Epithelial cell of proximal tubule (primary cell): ENCODE measurements at places on chromosomes 12 and 14. TPM values are rescaled to one million over a fixed set of nuclear protein-coding genes. Genes with fewer than 3 reads are reported as not detected.

DNA sequence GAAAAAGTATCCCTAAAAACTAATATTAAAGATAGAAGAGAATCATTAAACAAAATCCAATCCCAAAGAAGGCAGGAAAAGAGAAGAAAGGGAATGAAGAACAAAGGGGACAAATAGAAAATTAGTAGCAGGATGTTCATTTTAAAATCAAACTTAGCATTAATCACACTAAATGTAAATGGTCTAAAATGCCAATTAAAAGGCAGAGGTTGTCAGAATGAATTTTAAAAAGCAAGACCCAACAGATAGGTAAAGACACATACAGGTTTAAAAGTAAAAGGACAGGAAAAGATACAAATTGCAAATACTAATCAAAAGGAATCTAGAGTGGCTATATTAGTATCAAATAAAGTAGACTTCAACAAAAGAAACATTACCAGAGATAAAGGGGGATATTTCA lies 12.5 kb downstream of the DDHD1 start:
- DNase-seq = no peak

GRCh38 chr14:53384073-53384472 lies 230.9 kb upstream of the DDHD1 start:
- DNase-seq = no peak

- no peak for DNase-seq
These were observed 31.8 kb upstream of the RAD51AP1 start for GRCh38 chr12:4506870-4507269.

DNA sequence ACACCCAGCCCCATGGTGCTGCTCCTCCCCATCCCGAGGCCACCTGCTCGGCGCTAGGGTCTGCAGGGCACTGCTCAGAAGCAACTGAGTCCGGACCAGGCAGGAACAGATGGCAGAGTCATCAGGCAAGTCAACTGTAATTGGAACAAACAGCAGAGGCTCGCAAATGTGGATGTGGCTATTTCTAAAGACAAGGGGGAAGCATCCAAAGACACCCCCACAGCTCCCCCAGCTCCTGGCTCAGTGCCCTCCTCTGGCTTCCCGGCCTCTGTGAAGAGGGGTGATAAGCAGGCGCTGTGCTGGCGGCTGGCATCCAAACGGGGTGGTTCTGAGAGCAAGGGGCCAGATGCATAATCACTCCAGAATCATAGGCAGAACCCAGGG lies 125.6 kb downstream of the PIWIL1 start:
- no peak for DNase-seq

- no peak for DNase-seq
These were observed 605.0 kb downstream of the FSCB start for GRCh38 chr14:43901911-43902673.

IAPP gene
- total RNA-seq = not detected in 2 replicates

KRT3 gene
- total RNA-seq = 0.06 TPM in 1 of 2 replicates, not detected in the other

STON2 gene
- total RNA-seq = 3.2 and 6.8 TPM in 2 replicates
